ENCODE measurements at places on chromosomes 16 and 17.

DNA sequence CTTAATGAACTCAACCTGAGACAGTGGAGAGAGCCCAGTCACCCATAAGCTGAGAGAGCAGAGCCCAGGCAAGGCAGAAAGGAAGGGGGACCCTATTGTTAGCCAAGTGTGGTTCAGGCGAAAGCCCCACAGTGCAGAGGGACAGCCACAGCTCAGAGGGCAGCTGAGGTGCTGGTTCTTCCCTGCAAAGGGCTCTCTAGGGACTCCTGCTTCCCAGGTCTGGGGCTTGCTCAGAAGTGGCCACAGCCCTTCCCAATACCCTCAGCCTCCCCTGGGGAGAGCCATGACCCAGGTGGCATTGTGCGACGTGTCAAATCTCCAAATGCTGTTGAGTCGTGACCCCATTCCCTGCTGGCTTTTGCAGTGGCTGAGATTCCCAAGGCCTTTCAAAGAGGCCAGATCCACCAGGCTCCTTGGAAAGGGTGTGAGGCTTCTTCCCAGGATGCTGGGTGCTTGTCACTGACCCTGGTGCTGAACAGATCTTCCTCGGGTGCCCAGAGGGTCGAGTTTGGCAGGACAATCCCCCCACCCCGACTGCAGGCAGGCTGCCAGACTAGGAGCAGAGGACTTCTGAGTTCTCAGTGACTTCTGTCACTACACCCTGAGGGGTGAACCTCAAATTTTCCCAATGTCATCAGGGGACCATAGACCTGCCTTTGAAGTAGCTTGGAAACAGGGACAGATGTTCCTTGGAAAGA, 2.5 kb upstream of the CCL17 start:
- DNase-seq: no peak

GRCh38 chr17:32627239-32627996, 140.6 kb downstream of the CDK5R1 start:
- no peak for DNase-seq

- DNase-seq: no peak
These were observed 21.9 kb downstream of the SLC7A5 start for GRCh38 chr16:87847467-87847784.

GRCh38 chr16:19329932-19330331, 44.4 kb downstream of the CLEC19A start:
- DNase-seq: no peak

DNA sequence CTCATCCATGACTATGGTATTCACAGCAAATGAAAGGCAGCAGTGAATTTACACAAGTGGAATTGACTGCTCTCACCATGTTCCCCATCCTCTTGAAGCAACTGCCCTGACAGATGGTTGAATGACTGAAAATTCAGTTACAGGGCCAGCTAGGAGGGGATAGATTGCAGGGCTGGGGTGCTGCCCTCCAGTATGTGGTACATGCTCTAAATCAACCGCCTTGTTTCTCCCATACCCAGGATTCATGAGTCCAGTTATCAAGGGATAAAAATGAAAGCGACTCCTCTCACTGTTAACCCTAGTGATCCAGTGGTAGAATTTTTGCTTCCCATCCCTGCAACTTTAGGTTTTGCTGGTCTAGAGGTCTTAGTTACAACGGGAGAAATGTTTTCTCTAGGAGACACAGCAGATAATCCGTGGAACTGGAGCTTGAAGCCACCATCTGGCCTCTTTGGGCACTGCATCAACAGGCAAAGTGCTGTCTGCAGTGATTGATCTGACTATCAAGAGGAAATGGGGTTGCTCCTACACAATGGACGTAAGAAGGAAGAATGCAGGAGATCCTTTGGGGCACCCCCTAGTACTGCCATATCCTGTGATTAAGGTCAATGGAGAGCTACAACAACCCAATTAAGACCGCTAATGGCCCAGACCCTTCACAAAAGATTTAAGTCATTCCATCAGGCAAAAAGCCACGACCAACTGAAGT, 32.0 kb downstream of the SCPEP1 start:
- DNase-seq: peak; percentile 58

- no peak for DNase-seq
These were observed 164.4 kb upstream of the TBX2 start for GRCh38 chr17:61235001-61235826.

- no peak for DNase-seq
These were observed 6.5 kb downstream of the C16orf90 start for GRCh38 chr16:3488801-3489200.

- DNase-seq: no peak
These were observed 215.8 kb downstream of the TANC2 start for GRCh38 chr17:63181856-63182255.

DNA sequence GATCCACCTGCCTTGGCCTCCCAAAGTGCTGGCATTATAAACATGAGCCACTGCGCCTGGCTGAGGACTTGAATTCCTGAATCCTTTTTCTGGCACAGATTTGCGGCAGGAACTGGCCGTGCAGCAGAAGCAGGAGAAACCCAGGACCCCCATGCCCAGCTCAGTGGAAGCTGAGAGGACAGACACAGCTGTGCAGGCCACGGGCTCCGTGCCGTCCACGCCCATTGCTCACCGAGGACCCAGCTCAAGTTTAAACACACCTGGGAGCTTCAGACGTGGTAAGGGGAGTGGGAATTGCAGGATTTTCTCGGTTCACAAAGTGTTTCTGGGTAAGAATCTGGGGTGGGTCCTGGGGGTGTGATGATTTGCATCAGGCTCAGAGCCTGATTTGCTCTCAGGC, 41.0 kb downstream of the NDE1 start:
- DNase-seq: no peak

- no peak for DNase-seq
These were observed 114.7 kb downstream of the IRX5 start for GRCh38 chr16:55045329-55045728.

DNA sequence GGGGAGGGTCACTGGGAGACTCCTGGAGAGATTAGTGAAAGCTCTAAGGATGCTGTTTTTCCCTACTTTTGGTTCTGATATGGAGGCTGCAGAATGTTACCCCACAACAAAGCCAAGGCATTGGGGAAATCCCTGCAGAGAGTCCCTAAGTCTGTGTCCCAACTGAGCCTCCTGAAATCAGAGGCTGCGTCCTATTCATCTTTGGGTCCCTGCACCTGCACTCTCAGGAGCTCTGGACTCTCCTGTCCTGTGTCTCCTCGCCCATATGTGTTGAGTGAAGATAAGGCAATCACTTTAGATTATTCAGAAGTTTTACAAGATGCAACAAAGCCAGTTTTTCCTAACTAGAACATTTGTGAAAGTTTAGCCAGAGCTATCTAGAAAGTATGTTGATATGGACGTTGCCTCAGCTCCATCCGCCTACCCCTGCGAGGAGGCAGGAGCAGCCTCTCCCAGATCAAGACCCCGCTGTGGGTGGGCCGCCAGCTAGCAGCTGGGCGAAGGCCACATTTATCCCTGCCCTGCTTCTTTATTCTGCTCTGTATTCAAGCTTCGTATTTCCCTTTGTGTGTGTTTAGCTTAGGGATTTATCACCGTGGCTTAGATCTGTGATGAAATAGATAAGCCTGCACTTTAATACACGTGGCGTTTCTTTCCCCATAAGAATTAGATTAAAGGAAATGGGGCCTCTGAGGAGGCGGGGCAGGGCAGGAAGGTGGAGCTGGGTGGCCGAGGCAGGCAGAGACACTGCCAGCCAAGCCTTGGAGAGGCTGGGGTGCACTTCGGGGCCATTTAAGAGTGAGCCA, 37.4 kb downstream of the SHISA6 start:
- DNase-seq: no peak

- no peak for DNase-seq
These were observed 5.4 kb downstream of the MEAK7 start for GRCh38 chr16:84498859-84499620.

GRCh38 chr16:66930189-66930588, 4.0 kb downstream of the CIAO2B start:
- no peak for DNase-seq

- no peak for DNase-seq
These were observed 393.5 kb upstream of the MON1B start for GRCh38 chr16:76797457-76797856.

DNA sequence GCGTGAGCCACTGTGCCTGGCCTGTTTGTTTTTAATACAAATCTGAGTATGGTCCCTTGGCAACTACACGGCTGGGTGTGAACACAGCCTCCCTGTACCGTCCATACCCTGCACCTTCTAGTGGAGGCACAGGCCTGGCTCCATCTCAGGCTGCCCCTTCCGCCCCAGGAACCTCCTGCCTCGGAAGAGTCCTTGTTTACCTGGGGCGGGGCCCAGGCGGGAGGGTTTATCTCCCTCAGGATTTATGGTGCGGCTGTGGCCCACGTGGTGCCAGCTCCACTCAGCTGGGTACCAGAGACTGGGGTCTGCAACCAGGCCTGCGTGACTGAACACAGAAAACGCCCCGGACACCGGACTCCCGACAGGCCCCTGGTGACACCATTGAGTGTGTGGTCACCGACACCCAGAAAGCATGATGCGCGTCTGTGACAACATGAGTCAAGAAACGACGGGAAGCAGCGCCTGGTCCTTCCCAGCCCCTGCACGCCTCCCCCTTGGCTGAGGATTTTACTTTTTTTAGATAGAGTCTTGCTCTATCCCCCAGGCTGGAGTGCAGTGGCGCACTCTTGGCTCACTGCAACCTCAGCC, 19.0 kb downstream of the UNKL start:
- DNase-seq: no peak

GRCh38 chr16:86088287-86088686, 189.3 kb downstream of the IRF8 start:
- DNase-seq: no peak

DNA sequence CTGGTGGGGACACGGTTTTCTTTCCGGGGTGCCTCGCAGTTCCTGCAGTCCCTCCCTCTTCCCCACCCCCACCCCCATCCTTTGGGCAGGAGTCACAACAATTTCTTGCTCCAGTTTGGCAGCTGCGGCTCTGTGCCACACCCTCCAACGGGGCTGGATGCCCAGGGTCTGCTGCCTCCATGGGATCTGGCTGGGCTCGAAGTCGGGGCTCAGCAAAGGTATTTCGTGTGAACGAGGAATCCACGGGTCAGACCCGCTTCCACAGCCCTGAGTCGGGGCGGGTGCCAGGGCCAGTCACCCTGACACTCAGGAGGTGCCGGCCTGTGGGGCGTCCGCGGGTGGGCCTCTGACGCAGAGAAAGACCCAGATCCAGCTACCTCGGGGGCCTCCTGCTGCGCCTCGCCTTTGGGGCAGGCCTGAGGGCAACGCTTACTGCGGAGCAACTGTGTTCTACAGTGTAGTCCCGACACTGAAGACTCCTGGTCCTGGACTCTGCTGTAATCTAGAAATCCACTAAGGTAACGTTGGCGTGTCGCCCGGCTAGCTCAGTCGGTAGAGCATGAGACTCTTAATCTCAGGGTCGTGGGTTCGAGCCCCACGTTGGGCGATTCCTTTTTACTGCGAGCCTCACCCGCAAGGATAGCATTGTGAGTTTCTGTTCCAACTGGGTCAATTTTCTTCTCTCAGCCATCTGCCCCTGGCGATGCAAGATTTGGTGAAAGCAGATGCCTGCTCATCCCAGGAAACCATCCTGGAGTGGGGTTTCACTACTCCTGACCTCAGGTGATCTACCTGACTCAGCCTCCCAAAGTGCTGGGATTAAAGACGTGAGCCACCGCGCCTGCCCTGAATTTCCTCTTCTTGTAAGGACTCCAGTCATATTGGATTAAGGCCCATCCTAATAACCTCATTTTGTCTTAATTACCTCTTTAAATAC, 12.6 kb upstream of the OR1F1 start:
- peak; percentile 73 for DNase-seq

DNA sequence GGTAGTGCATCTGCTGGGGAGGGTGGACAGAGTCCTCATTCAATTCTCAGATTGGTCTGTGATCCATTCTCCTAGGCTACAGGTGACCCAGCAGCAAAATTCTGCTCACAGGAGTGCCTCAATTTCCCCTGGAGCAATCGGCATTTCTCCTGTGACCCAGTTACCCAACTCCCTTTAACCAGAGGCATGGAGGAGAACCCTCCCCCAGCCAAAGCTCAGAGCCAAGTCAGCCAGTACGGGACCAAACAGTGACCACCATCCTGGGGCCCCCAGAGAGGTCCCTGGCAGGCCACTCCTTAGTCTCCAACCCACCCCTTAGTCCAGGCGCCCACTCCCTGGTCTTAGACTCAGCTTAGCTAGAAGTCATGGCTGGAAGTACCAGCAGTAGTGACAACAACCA, 75.6 kb downstream of the DYNLRB2 start:
- DNase-seq: no peak

GRCh38 chr17:57948169-57948554, 7.0 kb downstream of the CUEDC1 start:
- no peak for DNase-seq

DNA sequence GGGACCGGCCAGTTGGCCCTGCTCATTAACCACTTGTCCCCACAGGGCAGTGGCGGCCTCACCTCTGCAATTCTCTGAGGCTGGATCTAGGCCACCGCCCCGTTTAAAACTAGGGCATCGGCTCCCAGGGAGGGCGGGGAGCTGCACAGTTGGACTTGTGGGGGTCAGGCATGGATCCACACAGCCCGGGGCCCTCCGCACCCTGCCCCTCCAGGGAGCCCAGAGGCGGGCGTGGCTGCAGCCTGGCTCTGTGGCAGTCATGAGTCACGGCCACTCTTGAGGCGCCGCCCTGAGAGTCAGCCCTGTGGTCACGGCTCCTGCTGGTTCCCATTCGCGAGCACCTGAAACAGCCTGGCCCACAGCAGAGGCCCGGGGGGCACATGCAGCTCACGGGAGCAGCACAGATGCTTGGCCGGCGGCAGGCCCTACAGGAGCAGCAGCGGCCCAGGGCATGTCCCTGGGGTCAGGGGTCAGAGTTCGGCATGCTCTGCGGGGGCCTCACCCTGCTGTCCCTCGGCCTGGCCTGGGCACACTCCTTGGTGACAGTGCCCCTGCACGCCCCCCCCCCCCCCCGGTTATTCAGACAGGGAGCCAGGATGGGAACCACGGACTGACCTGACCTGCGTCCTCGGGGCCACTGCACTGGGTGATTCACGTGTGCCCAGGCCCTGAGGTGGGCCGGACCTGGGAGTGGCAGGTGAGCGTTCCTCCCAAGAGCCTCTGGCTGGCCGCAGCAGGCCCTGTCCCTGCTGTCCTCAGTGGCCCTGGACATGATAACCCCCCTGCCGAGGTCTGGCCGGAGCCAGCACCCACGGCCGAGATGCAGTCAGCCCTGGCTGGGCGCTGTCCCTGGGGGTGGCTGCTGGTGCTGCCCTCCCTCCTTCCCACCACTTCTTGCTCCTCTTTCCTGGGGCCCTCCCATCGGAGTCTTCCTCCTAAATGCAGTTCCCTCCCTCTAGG, 8.2 kb downstream of the CAPN15 start:
- DNase-seq: no peak

DNA sequence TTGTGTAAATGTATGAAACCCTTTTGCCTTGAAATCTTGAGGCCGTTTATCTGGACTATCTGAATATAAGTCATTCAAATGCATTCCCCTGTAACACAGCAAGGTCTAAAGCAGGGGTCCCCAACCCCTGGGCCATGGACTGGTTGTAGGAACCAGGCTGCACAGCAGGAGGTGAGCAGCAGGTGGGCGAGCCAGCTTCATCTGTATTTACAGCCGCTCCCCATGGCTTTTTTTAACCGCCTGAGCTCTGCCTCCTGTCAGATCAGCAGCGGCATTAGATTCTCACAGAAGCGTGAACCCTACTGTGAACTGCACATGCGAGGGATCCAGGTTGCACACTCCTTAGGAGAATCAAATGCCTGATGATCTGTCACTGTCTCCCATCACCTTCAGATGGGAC, 24.1 kb downstream of the DNAH3 start:
- no peak for DNase-seq

- no peak for DNase-seq
These were observed 381 bp downstream of the CTNS start for GRCh38 chr17:3636908-3637373.

GRCh38 chr17:1629504-1630310, 1.1 kb upstream of the SLC43A2 start:
- DNase-seq: peak; percentile 92
